ENCODE measurements at places on chromosomes 4 and X.
A peak's percentile ranks its signal among the peaks of the same experiment; 100 is the strongest.

GRCh38 chrX:144946666-144947065 lies 300.6 kb upstream of the SPANXN1 start:
- no peak for DNase-seq

GRCh38 chrX:9708923-9709553 lies 56.6 kb downstream of the GPR143 start:
- peak; percentile 14 for DNase-seq

DNA sequence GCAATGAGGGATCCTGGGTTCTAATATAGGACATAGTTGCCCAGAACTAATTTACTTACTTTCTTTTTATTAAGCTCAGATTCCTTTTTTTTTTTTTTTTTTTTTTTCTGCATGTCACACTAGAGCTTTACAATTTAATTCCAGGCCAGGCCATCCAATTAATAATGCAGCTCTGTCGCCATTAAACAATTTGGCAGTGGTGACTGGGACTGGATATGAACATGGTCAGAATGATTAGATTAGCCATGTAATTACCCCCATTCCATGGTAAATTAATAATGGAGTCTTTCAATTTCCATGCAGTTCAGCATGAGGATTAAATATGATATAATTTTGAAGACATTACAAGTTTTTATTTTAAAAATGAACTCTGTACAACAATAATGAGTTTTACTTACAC lies 226.9 kb upstream of the ANXA3 start:
- no peak for DNase-seq

DNA sequence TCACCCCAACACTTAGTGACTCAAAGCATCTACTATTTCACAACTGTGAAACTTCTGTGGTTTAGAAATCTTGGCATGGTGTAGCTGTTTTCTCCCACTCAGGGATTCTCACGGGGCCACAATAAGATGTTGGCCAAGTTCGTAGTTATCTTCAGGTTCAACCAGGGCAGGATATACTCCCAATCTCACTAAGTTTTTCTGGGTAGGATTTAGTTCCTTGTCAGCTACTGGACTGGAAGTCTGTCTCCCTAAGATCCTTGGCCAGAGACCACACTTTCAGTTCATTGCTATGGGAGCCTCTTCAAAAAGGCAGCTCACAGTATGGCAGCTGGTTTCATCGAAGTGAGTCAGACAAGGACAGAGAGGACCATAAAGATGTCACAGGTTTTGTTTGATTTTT lies 111.7 kb upstream of the PDHA2 start:
- no peak for DNase-seq

DNA sequence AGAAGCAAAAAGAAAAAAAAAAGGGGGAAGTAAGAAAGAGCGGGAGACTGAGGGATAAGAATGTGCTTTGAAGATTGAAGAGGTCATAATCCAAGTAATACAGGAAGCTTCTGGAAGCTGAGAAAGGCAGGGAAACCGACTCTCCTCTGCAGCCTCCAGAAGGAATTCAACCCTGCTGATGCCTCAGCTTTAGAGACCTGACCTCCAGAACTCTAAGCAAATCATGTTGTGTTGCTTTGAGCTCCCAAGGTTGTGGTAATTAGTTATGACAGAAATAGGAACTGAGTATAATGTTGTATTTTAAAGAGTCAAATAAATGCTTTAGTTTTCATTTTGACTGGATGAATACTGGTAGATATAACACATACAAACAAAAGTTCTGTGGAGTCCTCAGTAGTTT lies 48.0 kb upstream of the FAT1 start:
- no peak for DNase-seq

DNA sequence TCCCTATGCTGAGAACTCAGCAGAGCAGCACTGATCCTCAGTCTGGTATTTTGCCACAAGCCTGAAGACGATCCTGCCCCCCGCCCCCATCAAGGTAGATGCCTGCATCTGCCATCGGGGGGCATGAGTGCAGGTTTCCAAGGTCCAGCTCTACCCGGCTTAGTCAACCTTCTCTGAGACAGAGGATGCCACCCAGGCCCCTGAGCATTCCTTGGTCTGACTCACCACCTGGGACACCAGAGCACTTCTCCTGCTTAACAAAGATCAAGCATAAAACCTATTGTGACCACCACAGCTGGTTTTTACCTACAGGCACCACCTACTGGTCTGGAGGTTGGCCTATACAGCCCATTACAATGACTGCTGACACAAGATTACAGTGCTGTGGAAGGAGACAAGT lies 1168.1 kb downstream of the PCDH19 start:
- DNase-seq, result no peak

GRCh38 chr4:109645874-109646710 lies 57.2 kb downstream of the CASP6 start:
- no peak for DNase-seq

DNA sequence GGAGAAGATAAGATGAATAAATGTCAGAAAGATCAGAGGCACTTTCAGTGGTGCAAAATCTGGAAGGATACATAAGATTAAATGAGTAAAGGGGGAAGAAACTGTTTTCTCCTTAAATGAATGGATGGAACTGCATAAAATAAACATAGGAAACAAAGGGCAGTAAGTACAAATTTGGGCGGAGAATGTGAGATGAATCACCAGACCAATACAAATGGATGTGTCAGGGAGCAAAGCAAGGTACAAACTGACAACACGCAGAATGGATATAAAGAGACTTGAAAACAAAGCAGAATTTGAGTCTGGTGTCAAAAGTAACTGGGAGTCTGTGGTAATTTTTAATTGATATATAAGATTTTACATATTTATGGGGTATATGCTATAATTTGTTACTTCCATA lies 175.3 kb upstream of the PCDH18 start:
- DNase-seq, result no peak

DNA sequence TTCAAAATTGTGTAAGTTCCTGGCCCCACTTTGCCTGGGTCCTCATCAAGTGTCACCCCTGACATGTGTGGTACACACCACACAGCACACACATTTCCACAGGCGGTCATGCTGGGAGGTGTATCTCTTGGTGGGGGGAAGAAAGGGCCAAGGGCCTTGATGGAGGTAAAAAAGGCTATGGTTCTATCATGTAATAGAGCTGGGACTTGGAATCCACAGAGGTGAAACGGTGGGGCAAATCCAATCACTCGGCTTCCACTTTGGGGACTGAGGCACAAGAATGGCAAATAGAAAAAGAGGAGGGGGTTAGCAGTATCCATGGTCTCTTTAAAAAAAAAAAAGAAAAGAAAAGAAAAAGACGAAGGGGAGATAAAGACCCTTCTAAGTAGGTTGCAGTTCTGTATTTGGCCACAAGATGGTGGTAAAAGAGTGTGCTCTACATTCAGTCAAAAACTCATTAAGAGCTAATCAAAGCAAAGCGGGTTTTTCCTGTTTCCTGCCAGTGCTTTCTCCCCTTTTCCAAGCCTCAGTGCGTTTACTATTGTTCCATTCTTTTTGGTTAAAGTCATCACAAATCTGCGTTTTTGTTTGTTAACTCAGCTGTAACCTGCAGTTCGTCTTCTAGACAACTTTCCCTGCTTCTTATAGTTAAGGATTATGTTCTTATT lies 37.0 kb upstream of the ATP6AP2 start:
- no peak for DNase-seq

- no peak for DNase-seq
Measured at GRCh38 chrX:6777238-6778002, 242.5 kb upstream of the VCX3A start.

GRCh38 chr4:154344686-154345085 lies 146.9 kb downstream of the DCHS2 start:
- no peak for DNase-seq

DNA sequence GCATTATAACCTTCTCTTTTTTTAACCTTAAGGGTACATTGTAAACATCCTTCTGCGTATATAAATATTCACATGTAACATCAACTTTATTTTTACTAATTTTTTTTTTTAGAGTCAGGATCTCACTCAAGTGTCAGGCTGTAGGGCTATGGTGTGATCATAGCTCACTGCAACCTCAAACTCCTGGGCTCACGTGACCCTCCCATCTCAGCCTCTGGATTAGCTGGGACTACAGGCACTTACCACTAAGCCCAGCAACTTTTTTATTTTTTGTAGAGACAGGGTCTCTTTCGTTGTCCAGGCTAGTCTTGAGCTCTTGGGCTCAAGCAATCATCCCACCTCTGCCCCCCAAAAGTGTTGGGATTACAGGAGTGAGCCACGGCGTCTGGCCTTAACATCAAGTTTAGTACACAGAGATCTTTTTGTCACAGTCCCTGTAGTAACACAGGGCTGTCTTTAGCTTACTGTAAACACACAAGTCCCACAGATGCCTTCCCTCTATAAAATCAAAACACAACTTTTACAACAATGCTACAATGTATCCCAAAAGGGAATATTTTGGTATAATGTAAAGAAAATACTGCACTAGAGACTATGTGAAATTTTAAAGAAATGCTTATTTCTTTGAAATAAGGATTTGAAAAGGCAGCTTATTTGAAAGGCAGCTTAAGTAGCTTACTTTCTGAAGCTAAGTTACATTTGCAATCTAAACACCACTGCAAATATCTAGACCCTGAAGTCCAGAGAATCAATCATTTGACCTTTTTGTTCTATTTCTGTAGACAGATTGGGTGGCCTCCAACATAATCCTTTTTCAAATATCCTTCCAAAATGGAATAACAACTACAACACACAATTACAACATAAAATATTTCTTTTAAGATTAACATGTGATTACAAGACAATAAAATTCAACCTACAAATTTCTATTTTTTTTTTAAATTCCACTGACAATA lies 116.0 kb downstream of the APBB2 start:
- DNase-seq, result no peak

GRCh38 chr4:53591372-53591892 lies at the start of gene LNX1:
LNX1 (minus strand) TSS chr4:53591486; CDS start chr4:53574002, 17,484 bp downstream.
- peak; percentile 3 for DNase-seq

DNA sequence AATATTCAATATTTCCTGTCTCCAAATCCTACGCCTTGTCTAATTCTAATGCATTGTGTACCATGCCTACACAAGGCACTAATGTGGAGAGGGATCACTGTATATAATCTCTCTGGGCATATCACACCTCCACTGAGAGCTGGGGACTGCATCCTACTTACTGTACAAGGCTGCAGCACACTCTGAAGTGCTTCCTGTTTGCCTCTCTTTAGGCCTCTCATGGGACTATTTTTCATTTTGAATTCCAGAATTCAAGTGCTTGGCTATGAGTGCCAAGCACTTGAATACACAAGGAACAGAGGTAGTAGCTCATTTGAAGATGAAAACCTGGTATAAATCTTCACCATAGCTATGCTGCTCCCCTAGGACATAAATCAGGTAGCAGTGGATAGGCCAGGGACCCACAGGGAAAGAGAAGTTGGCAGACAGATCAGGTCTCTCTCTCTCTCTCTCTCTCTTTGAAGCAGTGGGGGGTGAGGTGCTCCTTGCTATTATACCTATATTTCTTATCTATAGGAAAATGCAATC lies 229.7 kb upstream of the MBNL3 start:
- no peak for DNase-seq

DNA sequence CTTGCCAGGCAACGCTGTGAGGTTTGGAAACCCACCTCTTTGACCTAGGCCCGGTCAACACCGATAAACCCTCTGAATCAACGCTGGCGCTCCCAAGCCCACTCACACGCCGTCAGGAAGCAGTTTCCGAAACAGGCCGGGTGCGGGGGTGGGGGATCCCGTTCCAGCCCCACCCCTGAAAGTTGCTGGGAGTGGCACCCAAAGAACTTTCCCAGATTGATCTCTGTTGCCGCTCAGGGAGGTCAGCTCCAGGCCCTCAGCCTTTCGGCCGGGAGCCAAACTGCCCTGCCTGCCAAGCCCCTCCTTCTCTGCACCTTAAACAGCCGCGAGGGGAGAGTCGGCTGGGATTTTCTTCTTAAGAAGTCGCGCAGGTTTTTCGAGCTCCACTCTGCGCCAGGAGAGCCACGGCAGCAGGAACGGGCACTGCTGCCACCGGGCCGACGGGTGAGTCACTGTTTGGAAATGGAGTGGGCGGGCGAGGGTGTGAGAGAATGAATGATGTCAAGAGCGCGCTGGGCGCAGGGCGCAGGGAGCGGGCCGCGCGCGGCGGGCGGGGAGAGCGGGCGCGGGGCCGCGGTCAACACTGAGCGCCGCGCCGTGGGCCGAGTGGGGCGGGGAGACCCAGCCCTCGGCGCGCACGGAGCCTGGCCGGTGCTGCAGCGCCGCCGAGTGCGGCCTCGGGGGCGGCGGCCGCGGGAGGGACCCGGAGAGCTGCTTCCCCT lies at the start of gene SGMS2:
SGMS2 (plus strand) TSS at position 583 of the 722 bp plus-strand sequence. CDS start 70,622 bp downstream, outside the sequence.
- DNase-seq, result peak; percentile 48

DNA sequence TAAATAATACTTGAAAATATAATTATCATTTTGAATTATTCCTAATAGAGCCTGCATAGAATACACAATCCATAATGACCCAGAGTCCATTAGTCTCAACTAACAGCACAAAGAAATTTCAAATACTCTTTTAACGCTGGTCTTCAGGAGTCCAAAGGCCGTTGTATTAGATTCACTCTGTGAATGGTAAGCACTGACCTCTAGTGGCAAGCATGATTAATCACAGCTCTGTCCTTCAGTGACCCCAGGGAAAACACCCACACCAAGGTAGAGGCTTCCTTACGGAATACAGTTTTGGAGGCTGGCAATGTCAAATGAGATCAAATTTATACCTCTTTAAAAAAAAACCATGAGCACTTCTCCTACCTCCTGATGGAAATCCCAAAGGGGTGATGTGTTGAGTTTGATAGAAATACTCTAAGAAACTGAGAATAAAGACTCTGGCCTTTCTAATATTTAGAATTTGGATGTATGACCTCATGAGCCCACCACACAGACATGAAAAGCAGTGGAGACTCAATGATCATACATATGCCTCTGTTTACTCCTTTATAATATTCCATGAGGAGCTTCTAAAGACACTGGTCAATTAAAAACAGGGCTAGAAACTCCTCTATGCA lies 147.2 kb upstream of the DKK2 start:
- DNase-seq, result no peak

DNA sequence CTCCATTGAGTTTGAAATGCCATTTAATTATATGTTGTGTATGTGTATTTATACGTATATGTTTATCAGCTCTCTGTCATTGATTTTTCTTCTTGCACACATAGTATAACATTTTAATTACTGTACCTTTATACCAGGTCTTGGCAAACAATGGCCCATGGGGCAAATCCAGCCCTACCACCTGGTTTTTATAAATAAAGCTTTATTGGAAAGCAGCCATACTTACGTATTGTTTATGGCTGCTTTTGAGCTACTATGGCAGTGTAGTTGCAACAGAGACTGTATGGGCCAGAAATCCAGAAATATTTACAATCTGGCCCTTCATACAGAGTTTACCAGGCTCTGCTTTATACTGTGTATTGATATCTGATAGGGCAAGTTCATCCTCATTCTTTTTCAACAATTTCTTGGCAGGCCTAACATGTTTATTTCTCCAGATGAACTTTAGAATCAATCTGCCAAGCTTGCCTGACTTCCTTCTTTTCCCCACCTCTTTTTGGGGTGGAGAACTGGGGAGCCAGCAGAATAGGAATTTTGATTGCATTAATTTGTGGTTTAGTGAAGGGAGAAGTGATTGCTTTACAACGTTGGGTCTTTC lies 15.8 kb downstream of the DCUN1D4 start:
- no peak for DNase-seq

Measured in esophagus squamous epithelium (tissue), 5 donors.